ENCODE measurements at places on chromosomes 5 and 9.
A peak's percentile ranks its signal among the peaks of the same experiment; 100 is the strongest.

GRCh38 chr5:88398316-88398715, 129.7 kb upstream of the TMEM161B start:
- no peak for DNase-seq

DNA sequence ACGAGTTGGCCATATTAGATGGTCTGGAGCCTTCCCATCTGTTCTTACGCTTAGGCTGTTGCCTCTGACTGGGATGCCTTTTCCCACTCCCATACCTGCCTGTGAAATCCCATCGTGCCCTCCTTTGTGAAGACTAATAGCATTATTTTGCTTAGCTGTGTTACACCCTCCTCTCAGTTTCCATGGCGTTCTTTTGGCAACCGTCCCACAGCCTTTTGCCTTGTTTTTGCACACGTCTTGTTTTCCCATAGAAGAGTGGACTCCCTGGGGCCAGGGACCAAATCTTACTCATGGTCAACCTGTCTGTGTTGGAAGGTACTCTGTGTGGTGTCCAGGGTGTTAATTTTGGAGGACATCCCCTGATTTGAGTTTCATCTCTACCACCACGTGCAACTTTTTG, 242.1 kb downstream of the HSPA4 start:
- no peak for DNase-seq

DNA sequence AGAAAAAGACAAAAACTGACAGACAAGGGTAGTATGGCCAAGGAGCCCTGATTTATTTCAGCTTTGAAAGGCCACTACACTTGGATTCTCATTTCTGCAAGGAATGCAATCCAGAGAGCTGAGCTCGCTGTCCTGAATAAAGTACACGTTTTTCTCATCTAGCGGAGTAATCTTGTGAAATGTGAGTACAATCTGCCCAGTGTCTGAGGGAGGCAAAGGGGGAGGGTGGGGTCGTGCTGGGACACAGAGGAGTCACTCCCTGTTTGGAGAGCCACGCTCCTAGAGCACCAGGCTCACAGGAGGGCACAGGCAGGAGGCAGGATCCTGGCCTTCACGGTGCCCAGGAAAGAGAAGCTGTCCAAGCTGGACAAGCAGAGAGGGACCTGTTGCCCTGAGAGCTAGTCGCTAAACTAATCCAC, 51.0 kb upstream of the IFNK start:
- DNase-seq: no peak

DNA sequence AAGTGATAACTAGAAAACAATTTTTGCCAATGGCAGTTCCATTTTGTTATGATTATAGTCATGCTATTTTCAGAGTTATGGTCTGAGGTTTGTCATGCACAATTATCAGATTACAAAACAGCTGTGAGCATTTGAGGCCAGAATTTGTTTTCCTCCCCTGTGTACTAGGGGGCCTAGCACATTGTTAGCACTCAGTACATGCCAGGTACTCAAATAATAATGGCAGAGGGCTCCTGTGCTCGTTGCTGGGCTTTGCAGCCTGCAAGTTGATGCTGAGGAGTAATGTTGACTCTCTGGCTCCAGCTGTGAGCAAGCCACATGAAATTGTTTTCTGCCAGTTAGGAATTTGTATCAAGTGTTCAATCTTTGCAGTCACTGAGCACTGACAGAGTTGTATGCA, 6.9 kb downstream of the DNAI1 start:
- DNase-seq: no peak

GRCh38 chr9:35342221-35342958, 147.5 kb upstream of the RUSC2 start:
- no peak for DNase-seq

- no peak for DNase-seq
These were observed 9.2 kb upstream of the ERAP1 start for GRCh38 chr5:96816991-96817390.

GRCh38 chr9:86614871-86615849, 260.9 kb upstream of the TUT7 start:
- DNase-seq: peak; percentile 6

DNA sequence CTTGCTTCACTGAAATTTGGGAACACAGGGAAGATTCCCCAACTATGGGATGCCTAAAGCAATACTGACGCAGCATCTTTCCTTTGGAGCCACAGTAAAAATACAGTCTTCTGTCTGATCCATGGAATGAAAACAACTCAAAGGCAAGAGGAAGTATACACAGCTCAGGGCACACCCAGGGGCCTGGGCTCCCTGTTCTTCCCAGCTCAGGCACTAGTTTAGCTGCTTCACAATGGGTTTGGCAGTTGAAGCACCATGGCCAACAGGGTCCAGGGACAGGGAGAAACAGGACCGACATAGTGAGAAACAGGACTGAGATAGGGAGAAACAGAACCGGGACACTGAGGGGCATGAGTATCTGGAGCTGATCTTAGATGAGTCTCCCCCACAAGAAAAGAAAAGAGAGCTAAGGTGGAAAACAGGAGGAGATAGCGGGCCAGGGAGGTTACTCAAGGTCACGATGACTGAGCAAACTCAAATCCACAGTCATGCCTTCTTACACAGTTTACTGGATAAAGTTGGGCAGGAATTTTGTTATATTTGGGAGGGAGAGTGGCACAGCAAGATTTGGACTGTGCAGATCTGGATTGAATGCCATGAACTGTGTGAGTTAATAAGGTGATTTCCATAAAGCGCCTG, 198.8 kb downstream of the SMARCA2 start:
- DNase-seq: no peak

DNA sequence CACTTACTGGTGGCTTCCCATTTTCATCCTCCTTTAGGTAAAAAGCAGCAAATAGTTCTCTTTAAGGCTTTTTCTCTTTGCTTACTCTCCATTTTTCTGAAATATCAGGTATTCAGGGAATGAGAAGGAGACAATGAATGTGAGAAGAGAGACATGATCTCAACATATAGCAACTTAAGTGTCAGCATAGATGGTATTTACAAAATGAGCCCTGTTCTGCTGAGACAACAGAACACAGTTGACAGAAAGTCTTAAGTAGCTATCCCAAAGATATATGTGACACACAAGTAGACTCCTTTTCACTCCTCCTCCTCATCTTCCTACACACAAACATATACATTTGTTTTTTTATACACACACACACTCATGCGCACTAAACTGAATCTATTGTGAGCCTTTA, 649.3 kb upstream of the WWC1 start:
- DNase-seq: no peak

DNA sequence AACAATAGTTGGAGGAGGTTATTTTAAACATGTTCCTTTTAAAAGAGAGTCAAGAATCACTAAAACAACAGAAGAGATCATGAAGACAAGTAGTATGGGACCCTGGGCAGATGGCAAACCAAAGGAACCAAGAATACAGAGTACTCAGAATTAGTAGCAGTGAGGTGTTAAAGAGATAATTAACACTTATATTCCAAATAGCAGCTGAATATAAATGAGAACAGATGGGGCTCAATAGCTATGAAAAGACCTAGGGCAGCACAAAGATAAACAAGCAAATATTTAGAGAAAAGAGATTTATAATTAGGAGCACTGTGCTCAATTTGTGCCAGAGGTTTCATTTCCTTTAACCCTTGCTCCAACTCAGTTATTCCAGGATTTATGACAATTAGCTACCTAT, 159.1 kb downstream of the FAM114A2 start:
- DNase-seq: no peak

DNA sequence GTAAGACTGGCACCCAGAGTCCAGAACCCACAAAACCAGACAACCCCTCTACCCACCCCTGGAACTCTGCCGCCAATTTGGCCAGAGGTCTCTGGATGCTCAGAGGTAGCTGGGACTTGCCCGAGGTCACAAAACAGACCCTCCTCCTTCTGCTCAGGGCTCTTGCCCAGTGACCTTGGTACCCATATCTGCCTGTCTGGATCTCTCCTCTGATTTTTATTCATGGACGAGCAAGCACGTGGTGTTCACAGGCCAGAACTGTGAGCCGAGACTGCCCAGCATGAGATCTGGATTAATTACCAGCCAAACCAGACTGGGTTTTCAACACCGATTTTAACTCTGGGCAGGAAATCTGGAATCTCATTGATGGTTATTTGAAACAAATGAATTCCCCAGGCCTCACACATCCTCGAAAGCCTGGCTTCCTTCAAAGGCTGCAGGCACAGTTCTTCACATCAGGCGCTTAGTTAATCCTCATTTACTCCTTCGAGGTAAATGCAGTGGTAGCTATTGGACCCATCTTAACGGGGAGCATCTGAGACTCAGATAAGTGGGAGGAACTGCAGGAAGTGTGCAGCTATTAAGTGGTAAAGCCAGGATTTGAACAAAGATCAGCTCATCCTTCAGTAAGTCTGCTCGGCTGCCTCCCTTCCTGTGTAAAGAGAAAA, 21.4 kb downstream of the COL27A1 start:
- DNase-seq: no peak
